Cardiac muscle cell (in vitro differentiated cells and primary cell): ENCODE measurements at places on chromosomes 2 and 18. TPM values are rescaled to one million over a fixed set of nuclear protein-coding genes. Genes with fewer than 3 reads are reported as not detected.

CYTIP gene
- 0.15 TPM in 1 of 2 replicates, not detected in the other for polyA plus RNA-seq

ADAM23 gene
- 13.1 and 15.8 TPM in 2 replicates for polyA plus RNA-seq

NYAP2 gene
- not detected in 2 replicates for polyA plus RNA-seq

RAB6C gene
- 0.07 TPM in 1 of 2 replicates, not detected in the other for polyA plus RNA-seq

KANSL1L gene
- polyA plus RNA-seq, result 12.4 and 15.6 TPM in 2 replicates

SESTD1 gene
- 19.4 and 56.8 TPM in 2 replicates for polyA plus RNA-seq

EFR3B gene
- 8.5 and 9.0 TPM in 2 replicates for polyA plus RNA-seq

NPHP1 gene
- 11.6 and 12.3 TPM in 2 replicates for polyA plus RNA-seq

LOXHD1 gene
- polyA plus RNA-seq, result 0.32 TPM in 1 of 2 replicates, not detected in the other

SLC9A4 gene
- polyA plus RNA-seq, result 0.17 and 0.29 TPM in 2 replicates

GNLY gene
- not detected in 2 replicates for polyA plus RNA-seq
